LHCN-M2 (cell line): ENCODE measurements at places on chromosomes 3 and 15. TPM values are rescaled to one million over a fixed set of nuclear protein-coding genes. Genes with fewer than 3 reads are reported as not detected.

The APOD gene
- total RNA-seq, result 2.8 and 3.8 TPM in 2 replicates

The EPHB3 gene
- total RNA-seq, result 2.5 and 4.2 TPM in 2 replicates

The CRABP1 gene
- total RNA-seq, result not detected in 2 replicates

The FBLN2 gene
- total RNA-seq, result 0.06 and 0.19 TPM in 2 replicates

The ZNF774 gene
- total RNA-seq, result 0.75 and 0.77 TPM in 2 replicates

The CHRNA7 gene
- 0.26 and 0.63 TPM in 2 replicates for total RNA-seq

The NUP210 gene
- not detected in 2 replicates for total RNA-seq

The C3orf49 gene
- total RNA-seq, result not detected in 2 replicates

The SLC9A9 gene
- 7.9 and 8.4 TPM in 2 replicates for total RNA-seq

The THSD4 gene
- total RNA-seq, result 10.4 and 13.0 TPM in 2 replicates

The SERPINI2 gene
- not detected in 2 replicates for total RNA-seq

The GOLGA6D gene
- total RNA-seq, result not detected in 2 replicates

The FBXW12 gene
- total RNA-seq, result not detected in 2 replicates

The THPO gene
- total RNA-seq, result not detected in 2 replicates

The EMC7 gene
- total RNA-seq, result 29.2 and 39.3 TPM in 2 replicates

The DLEC1 gene
- total RNA-seq, result 0.13 TPM in 1 of 2 replicates, not detected in the other

The GOLIM4 gene
- 35.8 and 42.1 TPM in 2 replicates for total RNA-seq

The KLHL6 gene
- not detected in 2 replicates for total RNA-seq

The CLDN11 gene
- 0.86 TPM in 1 of 2 replicates, not detected in the other for total RNA-seq

The NAALADL2 gene
- total RNA-seq, result 4.8 and 6.8 TPM in 2 replicates

The ACAP2 gene
- total RNA-seq, result 34.9 and 42.3 TPM in 2 replicates

The DNAJC13 gene
- total RNA-seq, result 45.4 and 52.6 TPM in 2 replicates

The ZNF770 gene
- total RNA-seq, result 21.6 and 22.9 TPM in 2 replicates

The ZMYND10 gene
- 1.3 and 1.9 TPM in 2 replicates for total RNA-seq

The SLC15A2 gene
- total RNA-seq, result 0.06 and 0.11 TPM in 2 replicates

The CCDC33 gene
- total RNA-seq, result not detected in 2 replicates

The CILP gene
- total RNA-seq, result under 0.01 and 0.17 TPM in 2 replicates

The SLC6A11 gene
- not detected in 2 replicates for total RNA-seq

The CPLX3 gene
- total RNA-seq, result not detected in 2 replicates
